Progenitor cell of endocrine pancreas (in vitro differentiated cells): ENCODE measurements at places on chromosomes 1 and 21. TPM values are rescaled to one million over a fixed set of nuclear protein-coding genes. Genes with fewer than 3 reads are reported as not detected.

DNA sequence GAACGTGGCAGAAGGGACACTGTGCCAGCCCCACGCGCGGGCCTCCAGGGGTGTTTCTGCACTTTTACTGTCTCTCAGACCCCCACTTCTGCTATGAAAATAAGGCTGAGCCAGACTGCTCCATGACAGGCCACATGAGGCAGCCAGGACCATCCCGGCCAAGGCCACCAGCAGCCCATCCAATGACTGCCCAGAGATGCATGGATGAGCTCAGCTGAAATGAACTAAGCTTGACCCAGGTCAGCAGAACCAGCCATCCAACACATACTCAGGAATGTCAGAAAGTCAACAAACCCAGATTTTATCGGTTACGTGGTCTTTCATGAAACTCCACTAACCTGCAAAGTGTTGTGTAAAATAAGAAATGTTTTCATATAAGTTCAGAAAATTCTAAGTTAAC lies 51.2 kb downstream of the CCDC185 start:
- DNase-seq = no peak

The S100B gene
- not detected in 2 replicates for total RNA-seq

- no peak for DNase-seq
Observed at GRCh38 chr1:243421784-243422183, 165.9 kb downstream of the SDCCAG8 start.

- no peak for DNase-seq
Observed at GRCh38 chr1:51299981-51300670, 30.2 kb downstream of the TTC39A start.

DNA sequence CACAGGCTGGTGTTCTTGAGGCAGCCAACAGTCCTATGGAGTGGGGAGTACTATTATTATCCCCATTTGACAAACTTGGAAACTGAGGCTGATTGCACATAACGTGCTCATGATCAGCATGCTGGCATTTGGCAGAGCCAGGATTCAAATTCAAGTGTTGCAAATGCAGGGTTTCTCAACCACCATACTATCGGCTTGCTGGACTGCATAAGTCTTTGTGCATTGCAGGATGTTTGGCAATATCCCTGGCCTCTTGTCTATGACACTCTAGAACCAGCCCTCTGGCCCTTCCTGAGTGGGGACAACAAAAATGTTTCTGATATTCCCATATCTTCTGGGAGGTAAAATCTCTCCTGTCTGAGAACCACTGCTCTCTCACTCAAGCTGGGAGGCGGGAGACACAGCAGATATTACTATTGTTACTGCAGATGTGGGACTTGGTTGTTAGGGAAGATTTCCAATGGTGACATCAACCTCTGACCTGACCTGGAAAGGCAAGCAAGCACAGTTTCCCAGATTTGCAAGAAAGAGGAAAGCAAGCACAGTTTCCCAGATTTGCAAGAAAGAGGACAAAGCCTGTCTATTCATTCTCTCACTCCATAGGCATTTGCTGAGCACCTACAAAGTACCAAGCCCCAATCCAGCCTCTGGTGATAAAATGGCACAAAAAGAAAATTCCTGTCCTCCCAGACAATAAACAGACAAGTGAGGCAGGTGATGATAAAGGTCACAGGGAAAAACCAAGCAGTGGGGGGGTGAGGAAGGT lies 1.0 kb upstream of the AADACL3 start:
- DNase-seq = no peak

- no peak for DNase-seq
Observed at GRCh38 chr1:205616563-205617293, 15.1 kb downstream of the ELK4 start.

The ASPM gene
- 17.1 and 17.5 TPM in 2 replicates for total RNA-seq

The CSRP1 gene
- total RNA-seq = 19.4 and 23.2 TPM in 2 replicates

DNA sequence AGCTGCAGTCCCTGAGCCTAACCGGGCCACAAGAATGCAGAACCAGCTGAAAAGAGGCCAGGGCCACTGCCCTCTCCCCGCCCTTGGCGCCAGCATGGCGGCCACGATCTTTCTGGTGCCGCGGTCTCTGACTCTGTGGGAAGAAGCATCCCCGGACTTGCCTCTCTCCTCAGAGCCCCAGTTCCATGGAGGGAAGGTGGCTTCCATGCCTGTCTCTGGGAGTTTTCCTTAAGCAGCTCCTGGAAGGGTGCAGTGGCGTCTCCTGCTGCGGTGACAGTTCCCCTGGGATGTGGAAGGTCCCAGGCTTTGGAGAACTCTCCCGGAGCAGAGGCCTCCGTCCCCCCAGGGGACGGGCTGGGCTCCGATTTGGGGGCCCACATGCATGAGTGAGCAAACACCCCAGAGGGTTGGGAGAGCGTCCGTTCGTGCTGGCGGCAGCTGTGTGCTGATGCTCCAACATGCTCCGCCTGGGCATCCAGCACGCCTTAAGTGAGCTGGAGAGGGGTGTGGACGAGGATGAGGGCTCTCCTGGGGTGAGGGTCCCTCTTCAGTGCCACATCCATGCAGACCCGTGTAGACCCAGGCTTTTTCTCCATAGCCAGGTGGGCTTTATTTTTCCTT lies 109.8 kb upstream of the COL6A1 start:
- no peak for DNase-seq
